NCI-H526 (cell line): ENCODE measurements at places on chromosomes 4 and X.
A peak's percentile ranks its signal among the peaks of the same experiment; 100 is the strongest.

GRCh38 chr4:144650311-144651005 lies 4.5 kb downstream of the HHIP start:
- DNase-seq, result no peak

DNA sequence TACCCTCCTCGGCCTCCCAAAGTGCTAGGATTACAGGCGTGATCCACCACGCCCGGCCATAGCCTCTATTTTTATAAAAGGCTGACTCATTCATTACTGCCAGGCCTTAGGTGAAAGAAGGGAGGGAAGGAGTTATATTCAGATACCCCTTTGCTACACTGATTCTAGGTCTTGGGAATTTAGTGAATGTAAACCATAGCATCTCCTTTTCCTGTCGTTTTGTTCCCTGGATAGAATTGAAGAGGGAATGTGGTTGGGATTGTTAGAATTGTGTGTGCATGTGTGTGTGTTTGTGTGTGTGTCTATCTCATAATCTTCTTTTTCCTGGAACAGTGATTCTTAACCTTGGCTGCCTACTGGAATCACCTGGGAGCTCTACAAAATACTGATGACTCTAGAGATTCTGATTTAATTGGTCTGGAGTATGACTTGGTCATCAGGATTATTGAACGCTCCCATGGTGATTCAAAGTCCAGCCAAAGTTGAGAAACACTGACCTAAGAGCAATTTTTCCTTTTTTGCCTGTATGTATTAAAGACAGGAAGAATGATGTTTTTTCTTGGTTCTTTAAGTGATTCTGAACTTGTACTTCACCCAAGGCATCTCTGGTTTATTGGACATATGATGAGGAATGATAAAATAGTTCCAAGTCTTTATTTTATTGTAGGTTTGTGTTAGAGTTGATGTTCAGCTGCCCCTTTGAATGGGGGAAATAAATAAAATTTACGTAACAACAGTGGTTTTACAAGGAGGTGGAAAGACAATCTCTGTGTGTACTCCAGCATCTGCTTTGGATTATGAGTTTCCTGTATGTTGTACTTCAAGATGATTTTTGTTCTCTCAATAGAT lies 37.0 kb downstream of the NAP1L5 start:
- DNase-seq, result no peak

GRCh38 chr4:3582091-3582475 lies 49.9 kb upstream of the LRPAP1 start:
- no peak for DNase-seq

GRCh38 chr4:122131562-122132157 lies 20.5 kb upstream of the BLTP1 start:
- DNase-seq, result no peak

DNA sequence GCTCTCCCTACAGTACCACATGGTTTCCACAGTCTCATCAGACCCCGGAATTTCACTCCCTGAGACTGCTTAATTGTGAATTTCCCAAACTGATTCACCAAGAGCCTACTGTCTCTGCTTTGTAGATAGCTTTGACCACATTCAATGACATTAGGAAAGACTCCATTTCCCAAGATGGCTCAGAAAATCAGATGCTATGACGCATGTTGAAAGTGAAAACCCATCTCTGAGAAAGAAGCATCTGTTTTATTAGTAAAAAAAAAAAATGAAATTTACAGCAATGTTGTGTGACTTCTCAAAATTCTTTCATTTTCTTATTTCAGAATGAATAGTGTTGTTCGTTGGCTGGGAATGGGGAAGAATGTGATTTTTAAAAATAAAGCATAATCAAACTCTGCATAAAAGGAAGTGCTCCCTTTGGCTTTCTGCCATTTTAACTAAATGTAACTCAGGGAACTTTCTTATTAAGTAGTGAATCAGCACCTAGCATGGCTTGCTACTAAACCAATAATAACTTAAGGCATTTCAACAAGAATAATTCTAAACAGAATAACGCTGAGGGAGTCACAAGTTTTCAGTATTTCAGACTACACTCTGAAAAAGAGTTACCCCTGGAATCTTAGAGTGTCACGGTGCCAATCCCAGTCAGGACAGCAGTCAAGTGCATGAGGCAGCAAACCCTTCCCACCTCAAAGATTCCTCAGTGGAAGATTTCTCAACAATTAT lies 97.4 kb upstream of the MYOZ2 start:
- DNase-seq, result no peak

GRCh38 chrX:142089193-142089592 lies 115.9 kb downstream of the MAGEC2 start:
- peak; percentile 10 for DNase-seq

GRCh38 chr4:66639361-66639760 lies 905.9 kb downstream of the CENPC start:
- DNase-seq, result peak; percentile 12

DNA sequence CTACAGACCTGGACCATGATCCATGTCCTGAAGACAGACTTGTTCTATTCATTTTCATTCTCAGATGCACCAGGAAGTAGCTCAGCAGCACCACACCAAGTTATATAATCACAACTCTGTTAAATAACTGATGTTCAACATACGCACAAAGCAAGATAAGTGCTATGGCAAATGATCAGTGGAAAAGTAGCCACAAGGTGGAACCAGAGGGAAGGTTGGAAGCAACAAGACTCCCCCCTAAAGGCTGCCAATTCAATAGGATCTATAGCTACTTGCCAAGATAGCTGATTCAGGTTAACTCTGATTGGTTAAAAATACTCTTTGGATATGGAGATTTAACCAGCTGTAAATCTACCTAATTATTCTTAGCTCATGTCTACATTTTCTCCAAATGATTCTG lies 23.7 kb upstream of the FAM47B start:
- DNase-seq, result peak; percentile 18

DNA sequence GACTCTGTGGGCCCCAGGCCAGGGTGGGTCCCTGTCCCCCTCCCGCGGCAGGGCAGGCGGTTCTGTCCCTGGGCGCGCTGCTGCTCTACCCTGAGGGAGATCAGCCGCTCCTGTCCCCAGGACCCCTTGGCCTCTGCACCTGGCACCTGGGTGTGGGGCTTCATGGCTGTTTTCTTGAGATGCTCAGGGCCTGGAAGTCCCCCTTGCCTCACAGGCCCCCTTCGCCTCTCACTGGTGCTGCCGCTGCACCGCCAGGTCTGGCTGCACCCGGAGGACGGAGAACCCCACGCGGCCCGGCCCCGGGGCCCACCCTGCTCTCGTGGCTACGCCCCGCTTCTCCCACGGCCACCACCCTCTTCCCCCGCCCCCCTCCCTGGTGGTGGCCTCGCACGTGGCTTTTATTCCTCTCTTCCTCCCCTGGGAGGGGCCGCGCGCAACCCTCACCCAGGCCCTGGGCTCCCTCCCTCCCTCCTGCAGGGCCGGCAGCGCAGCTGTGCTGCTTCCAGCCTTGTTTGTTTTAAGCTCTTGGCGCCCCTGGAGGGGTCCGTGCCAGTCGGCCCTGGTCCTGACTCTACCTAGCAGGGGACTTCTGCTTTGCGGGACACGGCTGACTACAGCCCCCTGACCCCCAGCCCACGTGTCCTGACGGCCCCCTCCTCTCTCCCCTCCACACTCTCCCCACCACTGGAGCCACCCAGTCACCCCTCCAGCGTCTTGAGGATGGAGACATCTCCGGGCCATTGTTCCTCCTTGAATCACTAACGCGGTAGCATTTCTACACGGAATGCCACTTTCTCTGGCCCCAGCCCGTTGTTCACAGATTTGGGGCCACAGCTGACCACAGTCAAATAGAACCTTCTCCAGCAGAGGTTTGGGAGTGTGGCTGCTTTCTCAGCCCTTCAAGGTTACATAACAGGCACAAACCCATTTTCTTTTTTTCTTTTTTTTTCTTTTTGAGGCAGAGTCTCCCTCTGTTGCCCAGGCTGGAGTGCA lies 20.6 kb upstream of the CLDN24 start:
- DNase-seq, result peak; percentile 5

DNA sequence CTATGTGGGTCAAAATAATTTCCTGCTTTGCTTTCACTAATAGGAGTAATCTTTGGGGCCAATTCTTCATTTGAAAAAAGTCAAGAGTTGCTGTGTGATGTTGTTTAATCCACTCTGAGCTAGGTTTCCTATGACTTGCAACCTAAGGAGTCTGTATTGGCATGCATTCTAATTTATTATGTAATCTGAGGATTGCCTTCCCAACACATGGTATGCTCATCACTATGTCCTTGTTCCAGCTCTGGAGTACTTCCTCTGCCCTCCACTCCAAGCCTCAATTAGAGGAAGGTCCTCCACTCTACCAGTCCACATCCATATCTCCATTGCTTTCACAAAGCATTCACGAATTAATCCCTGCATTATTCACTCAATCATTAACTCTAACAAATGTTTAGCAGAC lies 56.1 kb downstream of the PPP3CA start:
- no peak for DNase-seq

DNA sequence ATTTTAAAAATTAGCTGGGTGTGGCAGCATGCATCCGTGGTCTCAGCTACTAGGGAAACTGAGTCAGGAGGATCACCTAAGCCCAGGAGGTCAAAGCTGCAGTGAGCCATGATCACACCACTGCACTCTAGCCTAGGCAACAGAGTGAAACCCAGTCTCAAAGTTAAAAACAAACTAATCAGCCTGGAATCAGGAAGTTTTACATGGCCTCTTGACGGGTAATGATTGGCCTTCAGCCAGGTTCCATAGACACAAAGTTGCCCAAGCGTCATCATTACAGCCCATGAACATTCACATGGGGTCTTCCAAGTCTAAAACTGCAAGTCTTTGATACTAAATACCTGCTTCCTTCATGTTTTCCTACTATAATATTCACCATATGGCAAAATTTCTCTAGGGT lies 10.0 kb upstream of the RGN start:
- DNase-seq, result no peak

GRCh38 chr4:22410645-22411247 lies 105.1 kb downstream of the ADGRA3 start:
- peak; percentile 7 for DNase-seq

DNA sequence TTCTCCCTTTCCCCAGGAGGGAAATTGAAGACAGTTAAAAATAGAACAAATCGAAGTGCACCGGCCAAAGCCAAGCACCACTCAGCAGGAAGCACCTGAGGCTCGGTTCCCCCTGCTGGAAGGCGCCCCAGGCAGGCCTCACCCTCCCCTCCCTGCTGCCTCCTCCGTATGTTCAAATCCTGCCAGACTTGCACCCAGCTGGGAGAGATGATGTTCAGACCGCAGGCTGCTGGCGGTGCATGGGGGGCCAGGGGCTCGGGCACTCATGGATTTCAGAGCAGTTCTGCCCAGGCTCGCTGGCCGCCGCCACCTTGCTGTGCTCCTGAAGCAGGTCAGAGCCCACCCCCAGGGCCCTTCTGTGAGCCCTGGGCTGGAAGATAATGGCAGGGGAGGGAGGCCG lies 91.4 kb downstream of the DCTD start:
- DNase-seq, result no peak

DNA sequence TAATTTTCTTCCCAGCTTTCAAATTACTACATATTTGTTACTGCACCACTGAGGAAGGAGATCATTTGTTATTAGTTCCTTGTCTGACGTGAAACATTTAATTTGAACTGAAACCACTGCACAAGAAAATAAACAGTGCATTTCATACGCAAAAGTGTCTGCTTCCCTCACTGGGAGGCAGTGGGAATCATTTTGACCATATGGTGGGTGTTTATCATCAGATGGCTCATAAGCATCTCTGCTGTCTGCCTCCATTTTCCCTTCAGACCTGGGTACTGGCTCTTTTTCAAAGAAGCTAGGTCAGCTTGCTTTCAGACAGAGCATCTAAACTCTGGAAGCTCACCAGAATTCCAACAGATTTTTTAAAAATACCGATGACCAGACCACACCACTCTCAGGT lies 135.2 kb downstream of the PCDH19 start:
- DNase-seq, result no peak

GRCh38 chr4:17366496-17366895 lies 145.4 kb downstream of the QDPR start:
- no peak for DNase-seq

GRCh38 chrX:374596-374995 lies 12.1 kb downstream of the PPP2R3B start:
- no peak for DNase-seq

GRCh38 chr4:73036123-73036522 lies 33.4 kb downstream of the COX18 start:
- DNase-seq, result no peak

GRCh38 chr4:42488114-42488513 lies 90.8 kb downstream of the SHISA3 start:
- DNase-seq, result no peak

GRCh38 chrX:135484641-135485289 lies 35.7 kb upstream of the INTS6L start:
- peak; percentile 5 for DNase-seq

- DNase-seq, result no peak
Observed at GRCh38 chr4:149595500-149595899, 220.1 kb downstream of the IQCM start.

DNA sequence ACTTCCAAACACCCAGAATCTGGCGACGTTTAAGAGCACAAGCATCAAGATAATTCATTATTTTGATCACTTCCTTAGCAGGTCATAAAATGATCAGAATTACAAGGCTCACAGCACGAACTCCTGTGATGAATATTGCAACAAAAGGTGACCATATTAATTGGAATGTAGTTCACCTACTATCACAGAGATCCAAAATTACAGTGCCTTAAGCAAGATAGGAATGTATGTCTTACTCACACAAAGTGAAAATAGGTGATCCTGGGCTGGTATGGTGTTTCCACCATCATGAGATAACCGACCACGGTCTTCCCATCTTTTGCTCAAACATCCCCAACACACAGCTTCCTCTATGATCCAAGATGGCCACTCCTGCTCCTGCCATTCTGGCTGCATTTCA lies 131.2 kb downstream of the SCFD2 start:
- DNase-seq, result no peak

DNA sequence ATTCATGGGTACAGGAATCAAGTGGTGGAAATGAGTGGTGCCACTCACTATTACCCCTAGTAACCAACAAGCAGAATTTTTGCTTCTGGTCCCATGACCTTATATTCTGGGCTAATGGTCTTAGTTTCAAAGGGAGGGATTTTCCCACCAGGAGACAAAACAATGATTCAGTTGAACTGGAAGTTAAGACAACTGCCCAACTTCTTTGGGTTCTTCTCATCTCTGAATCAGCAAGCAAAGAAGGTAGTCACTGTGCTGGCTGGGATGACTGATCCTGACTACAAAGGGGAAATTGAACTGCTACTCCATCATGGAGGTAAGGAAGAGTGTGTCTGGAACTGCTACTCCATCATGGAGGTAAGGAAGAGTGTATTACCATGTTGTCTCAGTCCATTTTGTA lies 87.2 kb downstream of the IL13RA2 start:
- DNase-seq, result no peak

DNA sequence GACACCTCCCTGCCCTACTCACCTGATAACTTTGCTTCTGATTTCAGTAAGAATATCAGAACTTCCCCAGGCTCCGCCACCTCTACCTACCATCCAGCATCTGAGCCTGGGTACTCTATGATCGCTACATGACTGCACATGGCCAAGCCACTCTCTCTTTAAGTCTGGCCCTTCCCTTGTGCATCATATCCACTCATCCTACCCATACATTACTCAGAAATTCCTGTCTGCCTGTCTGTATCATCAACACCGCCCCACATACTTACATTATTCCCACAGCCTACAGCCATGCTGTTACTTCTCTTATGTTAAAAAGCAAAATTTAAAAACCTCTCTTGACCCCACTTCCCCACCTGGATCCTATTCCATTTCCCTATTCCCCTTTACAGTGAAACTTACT lies 84.7 kb downstream of the SCD5 start:
- no peak for DNase-seq

- DNase-seq, result no peak
Observed at GRCh38 chr4:163196926-163197480, 30.3 kb upstream of the NAF1 start.
